ENCODE measurements at places on chromosomes 3 and 15. TPM values are rescaled to one million over a fixed set of nuclear protein-coding genes. Genes with fewer than 3 reads are reported as not detected.

PRR23E gene
- total RNA-seq = not detected

TLR9 gene
- total RNA-seq = not detected

DCBLD2 gene
- 85.5 TPM for total RNA-seq

GOLGA6A gene
- 0.89 TPM for total RNA-seq

DAZL gene
- total RNA-seq = not detected

CAPN3 gene
- 3.7 TPM for total RNA-seq

CFAP100 gene
- total RNA-seq = 0.79 TPM

NRROS gene
- 2.0 TPM for total RNA-seq

FAM174B gene
- total RNA-seq = 33.4 TPM

MOBP gene
- not detected for total RNA-seq

PPM1M gene
- 6.7 TPM for total RNA-seq

CHL1 gene
- 32.5 TPM for total RNA-seq

CDC25A gene
- total RNA-seq = 24.5 TPM

MCCC1 gene
- 32.5 TPM for total RNA-seq

DNA sequence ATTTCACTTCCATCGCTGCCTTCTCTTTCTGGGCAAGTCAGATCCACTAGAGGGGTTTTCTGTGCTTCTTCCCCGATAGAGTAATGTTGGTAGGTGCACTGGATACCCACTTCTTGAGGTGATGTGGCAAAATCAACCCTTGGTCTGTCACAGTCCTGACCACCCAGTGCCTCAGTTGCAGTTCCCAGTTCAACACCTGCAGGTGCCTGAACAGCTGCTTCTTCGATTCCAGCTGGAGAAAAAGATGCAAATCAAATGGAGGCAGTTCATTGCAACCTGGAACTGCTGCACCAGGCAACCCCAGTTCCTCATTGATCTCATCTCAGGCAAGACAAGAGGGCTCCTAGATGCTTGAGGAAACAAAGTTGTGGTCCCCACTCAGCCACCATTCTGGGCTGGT, 186.6 kb downstream of the UBE2E2 start:
- no peak for DNase-seq

- DNase-seq = no peak
Measured at GRCh38 chr3:14810801-14811661, 7.7 kb upstream of the FGD5 start.

DNA sequence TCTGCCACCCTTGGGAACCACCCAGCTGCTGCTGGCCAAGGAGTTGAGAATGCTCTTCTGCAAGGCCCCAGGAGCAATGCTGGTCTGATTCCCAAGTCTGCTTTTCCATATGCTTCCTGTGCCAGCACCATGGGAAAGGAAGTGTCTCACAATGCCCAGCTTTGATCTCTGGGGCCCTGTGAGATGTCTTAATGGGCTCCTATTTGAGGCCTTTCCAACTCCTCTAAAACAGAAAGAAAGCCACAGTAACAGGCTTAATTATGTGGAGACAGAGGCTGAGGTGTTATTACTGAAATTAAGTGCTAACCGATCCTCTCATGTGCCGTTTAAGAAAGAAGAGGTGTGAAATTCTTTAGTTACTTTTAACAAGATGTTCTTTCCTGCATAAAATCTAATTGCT, 4.5 kb downstream of the EOGT start:
- DNase-seq = no peak

DNA sequence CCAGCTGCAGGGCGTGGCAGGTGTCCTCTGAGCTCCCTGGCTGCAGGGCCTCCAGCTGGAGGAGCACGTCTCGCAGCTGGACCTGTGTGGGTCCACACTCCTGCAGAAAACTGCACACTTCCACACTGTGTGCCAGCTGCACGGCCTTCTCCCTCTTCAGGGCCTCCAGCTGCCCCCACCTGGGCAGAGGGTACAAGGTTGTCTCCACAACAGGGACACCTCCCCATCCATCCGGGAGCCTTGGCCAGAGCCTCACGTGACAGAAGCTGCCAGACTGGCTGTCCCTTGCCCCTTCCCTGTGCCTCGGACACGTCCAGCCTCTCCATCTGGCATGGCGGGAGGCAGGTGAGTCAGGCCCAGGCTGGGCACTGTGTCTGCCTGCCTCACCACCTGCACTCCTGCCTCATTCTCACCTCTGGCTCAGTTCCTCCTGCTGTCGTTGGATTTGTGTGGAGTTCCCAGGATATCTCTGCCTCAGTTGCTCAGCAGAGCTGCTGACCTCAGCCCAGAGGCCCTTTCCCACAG, 14.5 kb downstream of the SPTBN5 start:
- no peak for DNase-seq

DNA sequence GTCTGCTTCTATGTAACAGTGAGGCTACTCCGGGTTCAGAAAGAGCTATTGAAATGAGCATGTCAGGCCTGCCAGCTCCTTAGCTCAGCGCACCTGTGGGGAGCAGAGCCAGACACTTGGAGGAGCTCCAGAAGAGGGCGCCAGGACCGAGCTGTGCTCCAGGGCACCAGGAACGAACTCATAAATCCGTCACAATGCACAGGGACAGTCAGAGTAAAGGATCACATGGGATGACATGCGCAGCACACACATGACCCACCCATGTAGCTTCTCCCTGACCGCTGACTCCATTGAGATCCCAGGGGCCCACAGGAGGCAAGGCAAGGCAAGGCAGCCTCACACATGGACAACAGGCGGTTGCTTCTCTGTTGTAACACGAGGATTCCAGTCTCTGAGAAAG, 26.0 kb upstream of the GNB5 start:
- no peak for DNase-seq

DNA sequence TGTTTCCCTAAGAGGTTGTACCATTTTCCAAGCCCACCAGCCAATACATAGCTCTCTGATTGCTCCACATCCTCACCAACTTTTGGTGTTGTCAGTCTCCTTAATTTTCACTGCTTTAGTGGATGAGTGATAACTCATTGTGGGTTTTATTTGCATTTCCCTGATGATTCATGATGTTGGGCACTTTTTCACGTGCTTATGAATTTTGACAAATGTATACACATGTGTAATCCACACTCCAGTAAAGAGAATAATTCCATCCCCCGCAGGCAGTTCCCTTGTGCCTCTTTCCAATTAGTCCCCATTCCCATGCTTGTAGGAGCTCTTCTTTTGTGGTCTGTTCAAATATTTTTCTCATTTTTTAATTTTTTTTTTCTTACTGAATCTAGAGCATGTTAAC, 52.4 kb downstream of the ANP32A start:
- DNase-seq = no peak

DNA sequence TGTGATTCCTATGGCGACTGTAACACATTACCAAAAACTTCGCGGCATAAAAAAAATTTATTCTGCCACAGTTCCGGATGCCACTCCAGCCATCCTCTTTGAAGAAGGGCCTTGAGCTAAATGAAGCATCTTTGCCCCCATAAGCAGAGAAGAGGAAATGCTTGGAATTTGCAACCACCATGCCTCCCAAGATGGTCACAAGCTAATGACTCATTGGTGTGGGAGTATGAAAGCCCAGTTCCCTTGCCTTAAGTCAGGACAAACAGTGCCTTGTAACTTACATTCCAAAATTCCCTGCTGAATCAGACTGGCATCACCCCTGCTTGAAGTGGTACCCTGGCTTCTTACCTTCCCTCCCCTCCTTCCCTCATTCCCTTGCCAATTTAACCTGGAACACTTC, 1077.4 kb downstream of the EPHA3 start:
- DNase-seq = no peak

- no peak for DNase-seq
Measured at GRCh38 chr3:126116526-126116925, 32.6 kb upstream of the SLC41A3 start.

DNA sequence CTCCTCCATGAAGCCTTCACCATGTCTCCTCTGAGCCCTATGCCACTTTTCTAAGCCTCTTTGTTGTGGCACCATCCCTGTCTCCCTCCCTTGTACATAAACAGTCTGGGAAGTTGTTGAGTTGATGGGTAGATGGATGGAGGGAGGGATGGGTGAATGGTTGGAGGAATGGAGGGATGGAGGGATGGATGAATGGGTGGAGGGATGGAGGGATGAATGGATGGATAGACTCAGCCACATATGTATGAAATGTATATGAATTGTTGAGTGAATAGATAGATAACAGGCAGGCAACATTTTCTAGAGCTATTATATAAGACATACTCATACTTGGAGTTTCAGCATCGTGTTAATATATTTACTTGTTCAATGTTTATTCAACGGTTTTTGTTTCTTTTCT, 58.3 kb upstream of the HES1 start:
- no peak for DNase-seq

DNA sequence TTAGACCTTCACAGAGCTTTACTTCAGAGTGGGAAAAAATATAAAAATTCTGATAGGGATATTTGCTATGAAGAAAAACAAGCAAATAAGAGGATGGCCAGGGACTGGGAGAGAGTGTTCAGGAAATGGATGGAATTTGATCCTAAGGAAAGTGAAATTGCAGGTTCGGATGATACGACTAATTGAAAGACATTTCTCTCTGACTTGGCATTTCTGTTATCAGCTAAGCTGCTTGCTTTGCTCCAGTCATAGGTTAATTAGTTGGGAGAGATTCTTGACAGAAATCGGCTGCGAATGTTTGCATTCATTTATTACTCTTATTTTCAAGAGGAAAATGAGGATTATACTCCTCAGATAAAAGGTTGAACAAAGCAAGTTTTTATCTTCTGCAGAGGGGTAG, 808.7 kb upstream of the NECTIN3 start:
- no peak for DNase-seq

DNA sequence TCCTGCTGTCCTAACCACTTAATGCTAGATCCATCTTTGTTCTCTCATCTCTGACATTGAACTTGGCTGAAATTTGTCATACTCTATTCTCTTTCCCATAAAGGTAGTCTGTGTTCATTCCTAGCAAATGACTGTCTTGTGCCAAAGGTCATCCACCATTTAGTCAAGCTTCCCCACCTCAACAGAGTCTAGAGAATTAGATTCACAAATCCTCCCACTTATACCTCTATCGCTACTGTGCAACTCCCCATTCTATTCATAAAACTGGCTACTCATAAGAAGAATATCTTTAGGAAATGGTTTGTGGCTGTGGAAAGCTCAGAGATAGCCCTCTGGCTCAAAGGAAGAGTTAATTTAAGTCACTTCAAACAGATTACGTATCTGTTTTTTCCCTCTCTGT, 59.7 kb upstream of the MBNL1 start:
- no peak for DNase-seq

- DNase-seq = no peak
Measured at GRCh38 chr15:77025941-77026411, 31.1 kb downstream of the PSTPIP1 start.

DNA sequence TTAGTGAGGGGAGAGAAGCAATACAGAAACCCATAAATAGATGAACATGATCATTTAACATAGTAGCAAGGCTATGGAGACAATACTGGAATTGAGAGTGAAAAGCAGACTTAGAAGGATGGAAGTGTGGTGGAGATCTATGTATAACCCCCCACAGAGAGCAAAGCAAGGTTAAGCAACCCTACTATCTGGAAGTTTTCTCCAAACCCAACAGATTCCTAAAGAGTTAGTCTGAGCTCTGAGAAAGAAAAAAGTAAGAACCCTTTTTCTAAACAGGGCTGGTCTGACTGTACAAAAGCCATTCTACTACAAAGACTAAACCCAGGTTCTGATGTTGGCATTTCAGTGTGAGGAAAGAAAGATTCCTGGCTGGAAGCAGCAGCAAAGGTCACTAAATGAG, 153.2 kb downstream of the WNT5A start:
- no peak for DNase-seq

- DNase-seq = no peak
Measured at GRCh38 chr15:45790325-45790943, 155.6 kb downstream of the SQOR start.

DNA sequence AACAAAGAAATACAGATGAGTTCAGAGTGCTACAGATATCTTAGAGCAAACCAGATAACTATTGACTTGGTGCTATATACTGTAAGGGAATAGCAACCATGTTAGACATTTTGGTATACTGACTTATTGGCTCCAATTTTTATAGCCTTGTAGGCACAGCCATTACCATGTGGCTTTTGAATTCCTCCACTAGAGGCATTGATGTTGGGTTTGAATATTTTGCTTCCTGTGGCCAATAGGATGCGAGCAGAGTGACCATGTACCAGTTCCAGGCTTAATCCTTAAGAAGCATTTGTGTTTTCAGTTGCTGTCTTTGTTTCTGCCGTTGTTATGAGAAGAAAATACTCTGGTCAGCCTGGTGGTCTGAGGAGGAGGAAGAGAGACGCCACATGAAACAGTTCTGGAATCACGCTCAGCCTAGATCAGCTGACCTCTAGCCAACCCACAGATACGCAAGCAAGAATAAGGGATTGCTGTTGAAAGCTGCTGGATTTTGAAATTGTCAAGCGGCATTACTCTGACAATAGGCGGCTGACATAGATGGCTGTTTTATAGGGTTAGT, 109.4 kb upstream of the TNIK start:
- DNase-seq = no peak

GRCh38 chr15:40282869-40283614, at the start of gene ANKRD63:
ANKRD63 (minus strand) TSS chr15:40283064; CDS start chr15:40282586, 478 bp downstream.
- no peak for DNase-seq

GRCh38 chr3:176293276-176293675, 904.0 kb downstream of the TBL1XR1 start:
- DNase-seq = no peak

DNA sequence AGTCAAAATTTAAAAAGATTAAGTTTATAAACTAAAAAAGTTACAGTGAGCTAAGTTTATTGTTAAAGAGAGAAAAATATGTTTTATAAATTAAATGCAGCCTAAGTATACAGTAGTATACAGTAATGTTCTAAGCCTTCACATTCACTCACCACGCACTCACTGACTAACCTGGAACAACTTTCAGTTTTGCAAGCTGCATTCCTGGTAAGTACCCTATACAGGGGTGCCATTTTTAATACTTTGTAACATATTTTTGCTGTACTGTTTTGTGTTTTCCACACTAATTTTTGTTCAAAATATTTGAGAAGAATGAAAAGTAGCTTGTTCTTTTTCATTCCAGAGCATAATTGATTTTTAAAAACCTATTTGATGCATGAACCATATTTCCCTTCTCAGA, 524.9 kb downstream of the RBMS3 start:
- DNase-seq = no peak

- DNase-seq = no peak
Measured at GRCh38 chr3:181687190-181687589, 24.5 kb upstream of the SOX2 start.

DNA sequence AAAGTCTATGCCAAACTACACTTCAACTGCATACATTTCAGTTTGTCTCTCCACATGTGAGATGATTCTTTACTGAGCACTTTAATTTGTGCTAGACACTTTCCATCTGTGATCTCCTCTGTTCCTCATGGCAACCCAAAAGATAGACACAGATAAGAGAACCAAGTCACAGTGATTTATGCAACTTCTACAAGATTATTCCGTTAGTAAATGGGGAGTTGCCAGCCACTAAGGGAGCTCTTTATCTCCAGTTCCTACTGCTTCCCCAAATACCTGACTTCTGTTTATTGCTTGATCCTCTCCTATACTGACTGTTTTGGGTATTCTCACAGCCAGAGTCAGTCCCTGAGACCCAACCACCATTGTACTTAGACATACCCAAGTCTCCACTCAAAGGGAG, 24.1 kb upstream of the AKAP13 start:
- DNase-seq = no peak

Data from progenitor cell of endocrine pancreas (in vitro differentiated cells).